Stimulated activated CD4-positive, alpha-beta T cell treated with anti-CD3 and anti-CD28 coated beads, Interleukin-12 subunit alpha, Interleukin-12 subunit beta, amount 100 ng/mL, for 4 hours (primary cell): ENCODE measurements at places on chromosomes 5 and 9.

DNA sequence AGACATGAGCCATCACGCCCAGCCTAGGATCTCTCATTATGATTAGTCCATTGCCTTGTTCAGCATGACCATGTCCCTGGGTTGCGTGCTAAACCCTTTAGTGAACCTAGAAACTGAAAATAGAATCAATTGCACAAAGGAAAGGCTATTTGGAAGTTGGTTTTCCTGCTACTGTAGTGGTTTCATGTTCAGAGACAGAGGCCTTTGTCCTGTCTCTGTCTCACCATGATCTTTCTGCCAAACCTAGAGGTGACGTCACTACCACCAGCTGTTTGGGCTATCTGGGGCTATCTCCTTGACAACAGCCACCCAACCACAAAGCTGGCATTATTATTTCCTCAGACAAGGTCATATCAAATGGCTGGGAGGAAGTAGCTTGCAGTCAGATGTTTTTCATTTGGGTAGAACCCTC, 4.0 kb upstream of the CDK5RAP2 start:
- no peak for DNase-seq

GRCh38 chr9:76560481-76560922, 101.5 kb downstream of the GCNT1 start:
- DNase-seq = no peak

GRCh38 chr5:5313101-5313635, 109.3 kb upstream of the ICE1 start:
- no peak for DNase-seq

GRCh38 chr5:67297376-67297775, 100.8 kb upstream of the CD180 start:
- no peak for DNase-seq

- no peak for DNase-seq
Observed at GRCh38 chr5:67375606-67376005, 179.0 kb upstream of the CD180 start.

DNA sequence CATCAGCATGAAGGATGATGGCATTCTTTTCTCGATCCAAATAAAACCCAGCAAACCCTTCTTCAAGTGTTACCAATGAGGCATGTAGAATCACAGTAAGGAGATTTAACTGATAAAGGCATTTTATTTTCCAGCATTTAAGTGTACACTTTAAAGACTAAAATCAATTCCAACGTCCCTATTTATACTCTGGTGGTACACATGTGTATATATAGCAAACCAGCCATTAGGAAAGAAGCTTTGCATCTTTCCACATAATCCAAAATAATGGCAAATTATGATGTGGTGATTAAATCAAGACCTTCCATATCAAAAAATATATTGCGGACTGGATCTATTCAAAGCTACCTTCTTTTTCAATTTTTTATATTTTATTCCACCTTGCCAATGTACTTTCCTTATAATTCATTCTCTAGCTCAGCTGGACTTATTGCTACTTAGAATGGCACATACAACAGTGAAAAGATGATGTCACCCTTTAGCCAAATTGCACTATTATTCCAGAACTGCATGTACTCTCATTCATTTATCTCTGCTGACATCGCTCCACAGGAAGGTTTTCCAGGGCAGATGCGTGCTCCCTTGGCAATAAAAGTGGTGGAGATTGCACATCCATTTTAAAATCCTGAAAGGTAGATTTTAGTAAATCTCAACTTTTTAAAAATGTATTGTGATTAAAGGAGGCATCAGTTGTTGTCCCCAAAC, 63.3 kb upstream of the SLC30A5 start:
- no peak for DNase-seq

- no peak for DNase-seq
Observed at GRCh38 chr5:6606884-6607558, 25.8 kb downstream of the NSUN2 start.

GRCh38 chr5:57166276-57166675, 7.6 kb upstream of the GPBP1 start:
- DNase-seq = no peak

GRCh38 chr5:2861605-2862004, 110.1 kb upstream of the IRX2 start:
- no peak for DNase-seq
